A549 treated with RU486 at 1 μM for 4 hours (cell line): ENCODE measurements at places on chromosomes 3 and 15. TPM values are rescaled to one million over a fixed set of nuclear protein-coding genes. Genes with fewer than 3 reads are reported as not detected.

Gene TSC22D2
- 10.6 to 13.3 TPM (median 12.3 TPM) in 5 replicates for total RNA-seq

Gene DPPA4
- not detected in 5 replicates for total RNA-seq

Gene RHOV
- 4.7 to 7.6 TPM (median 6.4 TPM) in 5 replicates for total RNA-seq

Gene QARS1
- total RNA-seq = 128 to 155 TPM (median 153 TPM) in 5 replicates

Gene BTLA
- total RNA-seq = 0.05 TPM in 1 of 5 replicates, not detected in the others

Gene CYP19A1
- 0.16 to 0.79 TPM (median 0.31 TPM) in 5 replicates for total RNA-seq

Gene DUOXA2
- total RNA-seq = not detected in 5 replicates

Gene CNOT10
- total RNA-seq = 28.3 to 32.6 TPM (median 28.8 TPM) in 5 replicates

Gene FEZF2
- total RNA-seq = not detected in 5 replicates

Gene RTP2
- total RNA-seq = not detected in 5 replicates

Gene CHRM5
- not detected in 5 replicates for total RNA-seq

Gene ADGRG7
- not detected in 5 replicates for total RNA-seq

Gene ILDR1
- total RNA-seq = not detected in 5 replicates

Gene CLRN1
- not detected in 5 replicates for total RNA-seq

Gene GUCA1C
- total RNA-seq = not detected in 5 replicates

Gene DLL4
- 0.35 to 0.81 TPM (median 0.67 TPM) in 5 replicates for total RNA-seq

Gene ANKUB1
- not detected in 5 replicates for total RNA-seq

Gene MB21D2
- total RNA-seq = 3.0 to 5.7 TPM (median 5.2 TPM) in 5 replicates

Gene MYH15
- total RNA-seq = 0.22 to 0.30 TPM (median 0.23 TPM) in 5 replicates

Gene FAM81A
- total RNA-seq = 12.7 to 15.3 TPM (median 13.4 TPM) in 5 replicates

Gene ZNF717
- total RNA-seq = 2.0 to 3.0 TPM (median 2.6 TPM) in 5 replicates

Gene GREM1
- 6.0 to 16.3 TPM (median 8.2 TPM) in 5 replicates for total RNA-seq
